Stimulated activated CD4-positive, alpha-beta T cell treated with anti-CD3 and anti-CD28 coated beads, Interleukin-12 subunit alpha, Interleukin-12 subunit beta, amount 100 ng/mL, for 4 hours (primary cell): ENCODE measurements at places on chromosomes 3 and 15.

DNA sequence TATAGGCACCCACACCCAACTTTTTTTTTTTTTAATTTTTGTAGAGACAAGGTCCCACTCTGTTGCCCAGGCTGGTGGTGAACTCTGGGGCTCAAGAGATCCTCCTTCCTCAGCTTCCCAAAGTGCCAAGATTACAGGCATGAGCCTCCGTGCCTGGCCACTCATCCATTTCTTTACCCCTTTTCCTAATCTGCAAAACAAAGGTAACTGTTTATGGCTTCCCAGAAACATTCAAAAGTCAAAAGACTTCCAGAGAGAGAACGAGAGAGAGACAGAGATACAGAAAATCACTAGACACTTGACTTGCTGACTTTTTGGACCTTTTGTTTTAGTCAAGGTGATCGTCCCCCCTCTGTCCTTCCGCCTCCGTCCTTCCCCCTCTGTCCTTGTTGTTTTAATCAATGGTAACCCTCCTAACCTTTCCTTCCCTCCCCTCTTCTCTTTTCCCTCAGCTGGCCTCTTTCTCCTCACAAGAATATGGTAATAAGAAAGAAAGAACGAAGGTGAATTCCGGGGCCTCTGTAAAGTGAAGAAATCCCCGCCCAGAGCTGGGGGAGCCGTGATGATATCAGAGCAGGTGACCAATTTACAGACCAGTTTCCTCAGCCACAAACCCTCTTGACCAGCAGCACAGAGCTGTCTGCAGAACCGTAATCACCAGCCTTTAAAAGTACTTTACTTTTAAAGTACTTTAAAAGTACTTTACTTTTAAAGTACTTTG is 21.9 kb downstream of the KLHL6 start:
- no peak for DNase-seq

DNA sequence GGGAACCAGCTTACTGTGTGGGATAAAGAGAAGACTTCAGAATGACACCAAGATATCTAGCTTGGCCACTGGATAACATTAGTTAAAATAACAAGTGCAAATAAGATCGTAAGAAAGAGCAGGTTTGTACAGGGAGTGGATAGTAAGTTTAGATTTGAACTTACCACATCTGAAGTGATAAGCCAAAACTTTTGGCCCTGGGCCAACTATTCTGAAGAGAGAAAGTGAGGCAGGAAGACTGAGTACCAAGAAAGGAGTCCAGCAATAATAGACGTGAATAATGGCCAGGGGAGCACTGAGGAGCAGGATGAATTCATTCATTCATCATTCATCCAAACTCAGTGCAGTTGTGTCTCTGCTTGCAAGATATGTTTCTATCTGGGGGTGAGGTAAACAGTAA is 122.9 kb downstream of the PDE8A start:
- no peak for DNase-seq

GRCh38 chr3:134696155-134696554 is 45.3 kb upstream of the KY start:
- DNase-seq, result no peak

- no peak for DNase-seq
Observed at GRCh38 chr3:111352585-111352984, 189.4 kb upstream of the CD96 start.

DNA sequence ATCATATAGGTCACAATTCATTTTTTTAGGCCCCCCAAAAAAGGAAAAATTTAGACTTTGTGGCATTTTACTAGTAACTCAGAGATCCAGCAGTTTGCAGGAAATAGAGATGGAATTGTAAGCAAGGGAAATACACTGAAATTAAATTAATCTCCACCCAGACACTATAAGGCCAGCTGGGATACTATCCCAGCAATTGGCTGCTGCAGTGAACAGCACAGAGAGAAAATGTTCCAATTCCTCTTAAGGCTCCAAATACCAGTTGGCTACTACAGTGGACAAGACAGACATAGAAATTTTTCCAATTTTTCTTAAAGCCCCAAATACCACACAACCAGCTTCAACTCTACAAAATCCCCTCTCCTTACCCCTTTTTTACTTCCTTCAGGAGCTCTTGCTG is 78.9 kb downstream of the ULK4 start:
- no peak for DNase-seq

- DNase-seq, result no peak
Observed at GRCh38 chr15:94387442-94387841, 156.1 kb downstream of the MCTP2 start.

GRCh38 chr3:169998668-169999131 is 32.1 kb downstream of the SEC62 start:
- no peak for DNase-seq

- DNase-seq, result peak; percentile 45
Observed at GRCh38 chr3:128322030-128323022, 144.4 kb downstream of the DNAJB8 start.

- DNase-seq, result no peak
Observed at GRCh38 chr3:110528305-110529121, 543.1 kb upstream of the NECTIN3 start.

DNA sequence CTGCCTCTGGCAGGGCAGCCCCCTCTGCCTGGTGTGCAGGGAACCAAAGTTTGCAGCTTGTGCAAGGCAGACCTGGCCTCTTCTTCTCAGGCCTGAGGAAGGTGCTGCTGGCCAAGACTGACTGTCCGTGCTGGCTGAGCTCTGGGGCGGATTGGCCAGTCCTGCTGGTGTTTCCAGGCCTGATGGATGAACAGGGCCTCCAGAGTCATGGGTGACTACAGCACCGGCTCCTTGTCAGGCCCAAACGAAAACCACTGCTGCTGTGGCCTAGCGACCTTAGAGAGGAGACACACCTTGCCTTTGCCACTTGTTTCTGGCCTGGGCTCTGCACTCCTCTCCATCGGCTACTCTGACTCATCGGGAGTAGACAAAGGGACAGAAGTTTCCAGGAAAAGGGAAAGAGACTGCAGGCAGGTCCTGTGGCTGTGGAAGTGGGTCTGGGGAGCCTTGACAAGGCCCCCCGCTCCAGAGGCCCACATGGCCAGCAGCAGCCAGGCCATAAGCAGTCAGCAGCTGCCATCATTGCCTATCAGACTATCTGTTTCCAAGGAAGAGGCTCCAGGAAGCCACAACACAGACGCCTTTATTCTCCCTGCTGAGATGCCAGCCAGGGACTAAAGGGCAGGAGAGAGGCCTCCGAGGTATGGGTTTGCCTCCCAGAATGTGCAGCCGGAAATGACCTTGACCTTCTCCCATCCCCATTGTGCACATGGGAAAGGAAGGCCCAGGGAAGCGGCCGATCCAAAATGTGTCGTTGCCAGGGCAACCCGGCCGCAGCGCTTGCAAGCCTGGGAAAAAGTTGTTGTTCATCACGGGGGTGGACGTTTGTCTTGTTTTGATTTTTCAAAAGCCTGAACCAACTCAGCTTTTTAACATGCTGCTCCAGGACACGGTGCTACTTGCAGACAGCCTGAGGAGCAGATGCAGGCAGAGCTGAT is 160.5 kb downstream of the CHSY1 start:
- DNase-seq, result no peak

DNA sequence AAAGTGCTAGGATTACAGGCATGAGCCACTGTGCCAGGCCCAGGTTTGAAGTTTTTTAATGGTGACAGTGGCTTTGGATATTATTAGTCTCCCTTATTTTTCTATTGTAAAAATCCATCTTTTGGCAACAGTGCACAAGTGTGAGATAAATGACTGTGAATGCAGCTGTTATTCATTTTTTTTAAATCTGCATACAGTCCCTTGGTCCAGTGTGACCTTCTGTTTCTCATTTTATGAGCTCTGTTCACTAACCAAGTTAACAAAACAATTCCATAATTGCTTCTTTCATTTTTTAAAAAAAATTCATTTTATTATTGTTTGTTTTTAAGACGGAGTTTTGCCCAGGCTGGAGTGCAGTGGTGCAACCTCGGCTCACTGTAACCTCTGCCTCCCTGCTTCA is 381.8 kb downstream of the NAALADL2 start:
- no peak for DNase-seq

DNA sequence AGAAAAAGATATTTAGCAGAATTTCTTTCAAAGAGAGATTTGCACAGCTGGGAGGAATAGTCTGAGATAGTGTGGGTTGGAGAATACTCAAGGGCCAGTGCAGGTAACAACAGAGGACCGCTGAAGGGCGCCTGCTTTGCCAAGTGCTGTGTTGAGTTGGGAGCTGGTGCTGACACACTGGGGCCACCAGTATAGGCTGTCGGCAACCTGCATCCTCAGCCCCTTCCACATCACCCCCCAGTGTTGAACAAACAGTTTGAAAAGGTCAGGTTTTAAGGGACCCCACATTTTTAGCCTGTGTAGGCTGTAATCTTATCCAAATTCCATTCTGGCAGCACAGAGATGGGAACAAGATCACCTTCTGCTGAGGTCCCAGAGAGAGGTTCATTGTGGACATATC is 96.6 kb downstream of the ABHD5 start:
- no peak for DNase-seq

DNA sequence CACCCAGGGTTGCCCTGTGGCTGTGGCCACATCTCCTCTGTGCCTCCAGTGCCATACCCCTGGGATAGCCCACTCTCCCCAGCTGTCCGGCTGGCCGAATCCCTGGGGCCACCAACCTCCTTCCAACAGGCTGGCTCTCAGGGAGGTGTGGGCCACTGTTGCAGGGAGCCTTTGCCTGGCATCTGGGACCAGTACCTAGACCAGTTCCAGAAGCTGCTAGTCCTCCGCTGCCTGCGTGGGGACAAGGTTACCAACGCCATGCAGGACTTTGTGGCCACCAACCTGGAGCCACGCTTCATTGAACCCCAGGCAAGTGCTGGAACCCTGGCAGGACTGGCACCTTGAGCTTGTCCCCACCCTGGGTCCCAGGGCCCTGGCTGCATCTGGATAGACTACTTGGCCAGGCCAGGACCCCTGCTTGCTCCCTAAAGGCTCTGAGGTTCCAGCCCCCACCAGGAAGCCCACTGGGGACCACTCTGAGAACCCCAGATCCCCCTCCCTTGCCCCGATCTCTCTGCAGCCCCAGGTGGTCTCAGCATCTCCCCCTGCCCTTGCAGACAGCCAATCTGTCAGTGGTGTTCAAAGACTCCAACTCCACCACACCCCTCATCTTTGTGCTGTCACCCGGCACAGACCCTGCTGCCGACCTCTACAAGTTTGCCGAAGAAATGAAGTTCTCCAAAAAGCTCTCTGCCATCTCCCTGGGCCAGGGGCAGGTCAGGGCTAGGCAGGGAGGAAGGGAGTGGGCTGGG is 50.0 kb downstream of the SEMA3G start:
- no peak for DNase-seq

DNA sequence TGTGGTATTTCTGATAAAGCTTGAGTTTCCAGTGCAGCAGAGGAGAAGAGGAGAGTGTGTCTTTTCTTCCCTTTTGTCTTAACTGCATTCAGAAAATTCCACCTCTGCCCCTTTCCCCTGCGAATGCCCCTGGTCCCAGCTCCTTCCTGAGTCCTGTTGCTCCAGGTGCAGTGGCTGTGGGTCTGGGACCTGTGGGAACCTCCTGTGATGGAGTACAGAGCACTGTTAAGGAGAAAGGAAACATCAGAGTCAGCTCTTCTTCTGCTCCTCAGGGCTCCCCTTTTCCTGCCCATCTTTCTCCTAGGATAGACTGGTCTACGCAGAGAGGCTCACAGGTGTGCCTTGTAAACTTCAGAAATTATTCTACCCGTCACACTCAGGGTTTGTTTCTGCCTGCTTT is 165.8 kb upstream of the ROPN1 start:
- no peak for DNase-seq

DNA sequence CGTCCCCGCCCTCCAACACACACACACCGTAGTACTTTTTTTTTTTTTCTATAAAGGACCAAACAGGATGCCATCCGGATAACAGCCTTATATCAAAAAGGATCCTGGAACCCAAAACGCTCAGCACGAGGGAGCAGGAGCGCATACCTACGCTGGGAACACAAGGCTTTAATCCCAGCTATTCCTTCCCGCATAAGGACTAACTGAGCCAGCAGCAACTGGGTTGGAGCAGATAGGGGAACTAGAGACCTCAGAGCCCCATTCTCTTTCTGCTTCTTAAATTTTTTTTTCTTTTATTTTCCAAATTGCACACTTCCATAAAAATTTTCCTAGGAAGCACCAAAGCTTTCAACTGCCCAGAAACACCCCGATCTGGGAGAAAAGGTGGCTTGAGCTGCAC is 1.3 kb downstream of the TRANK1 start:
- no peak for DNase-seq

GRCh38 chr15:70166506-70167087 is 68.9 kb upstream of the TLE3 start:
- DNase-seq, result no peak

GRCh38 chr15:59313641-59314332 is 58.9 kb downstream of the MYO1E start:
- no peak for DNase-seq

- no peak for DNase-seq
Observed at GRCh38 chr3:125470671-125471070, 49.3 kb downstream of the SNX4 start.

DNA sequence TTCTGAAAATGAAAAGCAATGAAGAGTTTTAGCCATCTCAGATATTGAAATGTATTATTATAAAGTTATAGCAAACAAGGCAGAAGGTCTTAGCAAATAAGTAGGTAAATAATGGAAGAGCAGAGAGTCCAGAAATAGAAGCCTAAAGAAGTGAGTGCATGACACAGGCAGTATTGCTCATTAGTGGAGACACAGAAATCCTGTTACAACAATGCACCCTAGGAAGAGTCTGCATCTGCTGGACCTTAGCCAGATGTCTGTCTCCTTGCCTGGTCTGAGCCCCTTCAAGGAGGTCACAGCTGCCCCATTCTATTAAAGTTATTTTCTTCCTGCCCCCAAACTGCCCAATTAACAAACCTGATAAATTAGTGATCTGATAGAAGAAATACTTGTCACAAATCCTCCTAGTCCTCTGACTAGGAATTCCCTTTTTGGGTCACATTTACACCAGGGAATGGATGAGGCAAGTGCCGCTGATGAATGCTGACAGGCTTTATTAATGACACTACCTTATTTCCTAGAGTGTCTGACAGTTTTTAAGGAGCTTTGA is 51.9 kb downstream of the HOMER2 start:
- no peak for DNase-seq

- no peak for DNase-seq
Observed at GRCh38 chr15:65081758-65082157, 5.2 kb downstream of the KBTBD13 start.

DNA sequence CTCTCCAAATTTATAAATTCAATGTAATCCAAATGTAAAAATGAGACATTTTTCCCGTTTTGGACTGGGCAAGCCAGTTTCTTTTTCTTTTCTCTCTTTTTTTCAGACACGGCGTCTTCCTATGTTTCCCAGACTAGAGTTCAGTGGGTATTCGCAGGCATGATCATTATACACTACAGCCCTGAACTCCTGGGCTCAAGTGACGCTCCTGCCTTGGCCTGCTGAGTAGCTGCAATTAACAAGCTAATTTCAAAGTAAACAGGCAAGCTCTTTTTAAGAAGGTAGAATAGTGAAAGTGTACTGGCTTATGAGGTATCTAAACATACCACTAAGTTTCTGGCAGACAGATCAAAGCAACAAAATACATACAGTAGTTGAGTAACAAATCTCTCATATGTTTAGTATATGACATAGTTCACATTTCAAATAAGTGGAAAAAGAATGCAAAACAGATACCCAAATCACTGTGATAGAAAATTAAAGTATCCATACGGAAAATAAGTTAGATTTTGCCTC is 13.5 kb downstream of the HIGD1A start:
- no peak for DNase-seq
